ENCODE measurements at places on chromosomes 1 and 21.

DNA sequence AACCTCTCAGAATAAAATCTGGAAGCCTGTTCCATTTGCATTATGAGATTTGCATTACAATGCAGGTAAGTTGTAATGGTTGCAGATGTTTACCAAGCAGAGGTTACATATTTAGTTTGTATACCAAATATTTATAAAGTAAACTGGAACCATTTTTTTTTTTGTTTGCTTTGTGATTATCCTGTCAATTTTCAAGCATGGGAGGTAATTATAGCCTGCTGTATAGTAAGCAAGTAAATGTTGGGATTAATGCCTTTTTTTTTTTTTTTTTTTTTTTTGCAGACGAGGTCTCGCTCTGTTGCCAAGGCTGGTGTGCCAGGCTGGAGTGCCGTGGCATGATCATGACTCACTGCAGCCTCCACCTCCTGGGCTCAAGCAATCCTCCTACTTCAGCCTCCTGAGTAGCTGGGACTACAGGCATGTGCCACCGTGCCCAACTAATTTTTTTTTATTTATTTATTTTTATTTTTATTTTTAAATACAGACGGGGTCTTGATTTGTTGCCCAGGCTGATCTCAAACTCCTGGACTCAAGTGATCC is 21.0 kb downstream of the NFYC start:
- DNase-seq = no peak

DNA sequence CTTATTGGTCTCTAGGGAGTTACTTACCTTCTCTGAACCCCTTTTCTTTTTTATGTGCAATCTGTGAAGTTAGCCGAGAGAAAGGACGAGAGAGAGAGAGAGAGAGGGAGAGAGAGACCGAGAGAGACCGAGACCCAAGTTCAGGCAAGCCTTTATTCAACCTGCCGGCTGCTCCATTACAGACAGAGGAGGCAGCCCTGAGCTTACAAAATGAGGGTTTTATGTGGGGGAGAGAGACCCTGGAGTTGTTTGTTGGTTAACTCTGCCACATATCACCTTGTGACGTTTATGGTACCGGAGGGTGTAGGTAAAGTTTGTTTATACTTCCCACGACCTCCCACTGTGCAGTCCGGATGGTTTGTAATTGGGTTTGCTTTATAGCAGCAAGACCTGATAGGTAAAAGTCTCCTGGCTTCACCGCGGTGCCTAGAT is 1.5 kb upstream of the MCOLN3 start:
- DNase-seq = no peak

- DNase-seq = no peak
Observed at GRCh38 chr1:118791094-118791691, 196.9 kb downstream of the TBX15 start.

GRCh38 chr1:1132956-1133750 is 17.3 kb upstream of the C1orf159 start:
- no peak for DNase-seq

- no peak for DNase-seq
Observed at GRCh38 chr1:199297174-199297573, 658.3 kb downstream of the PTPRC start.

- no peak for DNase-seq
Observed at GRCh38 chr1:151819976-151820623, 11.5 kb downstream of the RORC start.

DNA sequence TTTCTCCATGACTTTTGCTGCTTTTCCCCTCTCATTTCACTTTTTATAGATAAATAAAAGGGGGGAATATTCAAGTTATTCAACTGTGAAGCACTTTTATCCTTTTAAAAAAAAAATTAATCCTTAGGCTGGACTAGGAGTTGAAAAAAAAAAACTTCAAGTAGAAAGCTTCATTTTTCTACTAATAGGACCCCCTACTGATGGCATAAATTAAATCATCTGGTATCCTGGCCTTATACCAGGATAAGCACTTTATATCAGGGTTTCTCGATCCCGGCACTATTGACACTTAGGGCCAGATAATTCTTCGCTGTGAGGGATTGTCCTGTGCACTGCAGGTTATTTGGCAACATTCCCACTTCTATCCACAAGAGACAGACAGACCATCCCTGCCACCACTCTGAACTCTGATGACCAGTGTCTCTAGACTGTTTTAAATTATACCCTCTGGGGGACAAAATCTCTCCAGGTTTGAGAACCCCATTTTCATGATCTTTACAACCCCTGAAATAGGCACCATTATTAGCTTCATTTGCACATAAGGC is 17.6 kb downstream of the USP33 start:
- no peak for DNase-seq

DNA sequence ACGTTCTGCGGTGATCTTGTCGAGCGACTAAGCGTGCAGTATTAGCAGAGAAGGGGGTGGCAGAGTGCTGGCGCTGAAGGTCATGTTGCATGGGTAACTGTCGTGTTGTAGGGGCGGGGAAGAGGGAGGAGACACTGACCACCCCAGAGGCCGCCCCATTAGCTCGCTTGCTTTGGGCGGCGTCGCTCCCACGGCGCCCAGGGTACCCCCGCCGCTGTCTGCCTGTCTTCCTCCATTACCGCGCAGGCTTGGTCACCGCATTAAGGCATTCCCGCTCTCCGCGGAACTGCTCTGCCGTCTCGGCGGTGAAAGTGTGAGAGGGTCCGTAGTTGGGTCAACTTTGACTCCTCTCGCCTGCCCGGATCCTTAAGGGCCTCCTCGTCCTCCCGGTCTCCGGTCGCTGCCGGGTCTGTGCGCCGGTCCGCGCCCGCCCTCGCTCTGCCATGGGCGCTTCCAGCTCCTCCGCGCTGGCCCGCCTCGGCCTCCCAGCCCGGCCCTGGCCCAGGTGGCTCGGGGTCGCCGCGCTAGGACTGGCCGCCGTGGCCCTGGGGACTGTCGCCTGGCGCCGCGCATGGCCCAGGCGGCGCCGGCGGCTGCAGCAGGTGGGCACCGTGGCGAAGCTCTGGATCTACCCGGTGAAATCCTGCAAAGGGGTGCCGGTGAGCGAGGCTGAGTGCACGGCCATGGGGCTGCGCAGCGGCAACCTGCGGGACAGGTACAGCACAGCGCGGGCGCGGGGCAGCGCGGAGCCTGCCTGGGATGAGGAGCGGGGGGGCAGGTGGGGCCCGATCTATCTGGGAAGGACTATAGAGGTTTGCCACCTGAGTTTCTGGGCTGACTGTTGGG is at the start of gene MTARC2:
Gene MTARC2 (plus strand): TSS at position 234 of the 846 bp plus-strand sequence. CDS start 210 bp downstream, at position 444.
- DNase-seq = peak; percentile 71

DNA sequence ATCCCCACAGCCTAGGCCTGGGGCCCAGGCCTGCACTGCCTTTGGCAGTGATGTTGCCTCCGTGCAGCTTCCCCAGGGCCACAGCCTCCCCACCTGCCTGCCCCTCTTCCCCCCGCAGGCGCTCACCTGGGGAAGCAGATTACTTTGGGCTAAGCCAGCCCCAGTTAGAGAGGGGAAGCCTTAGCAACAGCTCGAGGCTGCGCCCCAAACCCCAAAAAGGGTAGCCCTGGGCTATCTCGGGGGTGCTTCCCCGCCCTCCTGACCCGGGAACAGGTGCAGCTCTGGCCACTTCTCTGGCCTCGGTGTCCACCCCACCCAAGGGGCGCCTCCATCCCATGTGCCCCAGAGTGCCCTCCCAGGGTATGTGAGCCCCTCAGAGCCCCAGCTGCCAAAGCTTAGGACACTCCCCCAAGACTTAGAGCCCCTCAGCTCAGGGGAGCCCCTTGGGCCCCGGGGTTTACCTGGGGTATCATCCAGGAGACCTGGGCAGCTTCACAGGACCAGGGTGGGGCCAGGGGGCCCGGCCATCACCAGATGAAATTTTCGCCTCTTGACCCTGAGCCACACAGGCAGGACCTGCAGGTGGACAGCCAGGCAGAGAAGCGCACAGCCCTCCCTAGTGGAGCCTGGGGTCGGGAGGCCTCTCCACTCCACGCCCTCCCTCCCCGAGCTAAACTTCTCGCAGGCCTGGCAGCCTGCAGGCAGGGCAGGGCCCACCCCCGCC is 3.3 kb upstream of the TTC34 start:
- no peak for DNase-seq

GRCh38 chr21:39644062-39644560 is 31.4 kb downstream of the B3GALT5 start:
- no peak for DNase-seq

- no peak for DNase-seq
Observed at GRCh38 chr1:161017756-161018630, 3.0 kb downstream of the F11R start.

DNA sequence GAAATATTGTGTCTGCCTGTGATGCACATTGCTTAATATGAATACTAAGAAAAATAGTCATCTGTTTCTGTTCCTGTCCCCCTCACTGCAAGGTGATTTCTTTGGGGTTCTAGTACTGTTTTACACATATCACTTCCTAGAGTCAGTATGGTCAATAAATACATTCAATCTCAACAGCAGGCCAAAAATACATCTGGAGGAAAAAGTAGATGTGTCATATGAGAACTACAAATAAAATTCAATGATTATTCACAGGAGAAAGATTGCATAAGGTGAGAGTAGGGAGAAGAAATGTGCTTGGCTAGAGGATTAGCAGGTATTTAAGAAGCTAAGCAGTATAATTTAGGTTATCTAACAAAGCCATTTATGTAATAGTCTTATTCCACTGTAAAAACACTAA is 45.3 kb upstream of the SAMSN1 start:
- no peak for DNase-seq

DNA sequence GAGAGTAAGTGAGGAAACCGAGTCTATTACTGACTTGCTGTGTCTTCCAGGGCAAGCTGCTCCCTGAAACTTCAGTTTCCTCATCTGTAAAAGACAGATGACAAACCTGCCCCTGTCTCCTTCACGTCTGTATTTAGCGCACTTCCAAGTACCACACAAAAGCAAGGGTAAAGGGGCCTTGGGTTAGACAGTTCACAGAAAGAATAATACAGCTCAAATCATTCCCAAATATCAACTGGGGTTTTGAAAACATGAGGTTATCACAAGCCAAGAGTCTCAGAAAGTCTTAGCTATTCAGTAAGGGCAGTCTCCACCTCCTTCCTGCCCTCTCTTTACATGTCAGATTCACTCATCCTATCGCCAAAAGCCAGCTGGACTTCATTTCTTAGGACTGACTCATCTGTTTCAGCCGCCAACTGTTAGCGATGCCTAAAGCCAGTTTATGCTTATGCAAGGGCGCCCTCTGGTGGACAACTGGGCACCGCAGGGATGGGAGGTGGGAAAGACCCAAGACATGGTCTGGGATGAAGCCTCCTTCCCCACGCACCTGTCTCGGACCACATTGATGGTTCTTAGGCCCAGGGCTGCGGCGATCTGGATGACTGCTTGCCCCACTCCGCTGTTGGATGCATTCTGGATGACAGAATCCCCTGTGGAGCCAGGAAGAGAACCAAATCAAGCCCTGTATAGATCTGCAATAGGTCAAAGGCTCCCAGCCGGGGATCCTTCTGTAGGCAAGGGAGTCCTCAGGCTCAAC is 21.1 kb upstream of the SRSF4 start:
- peak; percentile 68 for DNase-seq

GRCh38 chr1:159996653-159997052 is 35.1 kb downstream of the PIGM start:
- DNase-seq = no peak

DNA sequence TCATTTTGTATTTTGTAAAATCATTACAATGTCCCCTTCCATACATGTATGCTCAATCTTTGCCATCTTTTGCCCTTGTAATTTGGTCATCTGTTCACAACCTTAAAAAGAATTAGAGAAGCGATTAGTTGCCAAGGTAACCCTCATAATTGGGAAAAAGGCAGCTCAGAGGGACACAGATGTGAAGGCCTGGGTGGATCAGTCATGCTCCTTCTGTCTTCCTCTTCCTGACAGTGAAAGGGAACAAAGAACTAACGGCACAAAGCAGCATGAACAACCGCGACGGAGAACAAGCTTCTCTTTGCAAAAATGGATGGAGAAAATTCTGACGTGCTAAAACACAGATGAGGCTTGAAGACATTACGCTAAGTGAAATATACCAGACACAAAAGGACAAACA is 78.7 kb upstream of the COG2 start:
- no peak for DNase-seq

All from anterior cingulate cortex (tissue), 58 donors.